NCI-H1048 (cell line): ENCODE measurements at places on chromosomes 5 and 9.

DNA sequence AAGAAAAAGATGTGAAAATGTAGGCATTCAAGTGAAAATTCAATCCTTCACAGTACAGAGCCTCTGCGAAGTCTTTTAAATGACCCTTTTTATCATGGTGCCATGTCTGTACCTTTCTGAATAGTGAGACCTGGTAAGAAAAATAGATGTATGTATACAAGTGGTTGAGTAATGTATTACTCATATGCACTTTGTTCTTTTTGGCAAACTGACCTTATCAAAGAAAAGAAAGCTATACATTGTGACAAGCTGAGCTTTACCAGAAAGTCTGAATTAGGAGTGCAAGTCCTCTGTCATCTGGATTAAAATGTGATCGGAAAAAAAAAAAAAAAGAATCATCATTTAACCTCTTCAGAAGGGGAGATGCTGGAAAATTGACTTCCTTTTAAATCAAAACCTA lies 356.4 kb upstream of the CCNH start:
- no peak for DNase-seq

- DNase-seq = no peak
Measured at GRCh38 chr5:112154940-112155686, 264.0 kb downstream of the EPB41L4A start.

DNA sequence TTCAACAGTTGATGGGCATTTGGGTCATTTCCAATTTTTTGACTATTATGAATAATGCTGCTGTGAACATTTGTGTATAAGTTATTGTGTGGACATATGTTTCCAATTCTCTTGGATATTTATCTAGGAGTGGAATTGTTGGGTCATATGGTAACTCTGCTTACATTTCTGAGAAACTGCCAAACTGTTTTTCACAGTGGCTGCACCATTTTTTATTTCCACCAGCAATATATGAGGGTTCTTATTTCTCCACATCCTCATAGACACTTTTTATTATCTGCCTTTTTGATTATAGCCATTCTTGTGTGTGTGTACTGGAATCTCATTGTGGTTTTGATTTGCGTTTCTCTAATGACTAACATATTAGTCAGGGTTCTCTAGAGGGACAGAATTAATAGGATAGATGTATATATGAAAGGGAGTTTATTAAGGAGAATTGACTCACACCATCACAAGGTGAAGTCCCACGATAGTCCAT lies 14.7 kb upstream of the MED27 start:
- no peak for DNase-seq

DNA sequence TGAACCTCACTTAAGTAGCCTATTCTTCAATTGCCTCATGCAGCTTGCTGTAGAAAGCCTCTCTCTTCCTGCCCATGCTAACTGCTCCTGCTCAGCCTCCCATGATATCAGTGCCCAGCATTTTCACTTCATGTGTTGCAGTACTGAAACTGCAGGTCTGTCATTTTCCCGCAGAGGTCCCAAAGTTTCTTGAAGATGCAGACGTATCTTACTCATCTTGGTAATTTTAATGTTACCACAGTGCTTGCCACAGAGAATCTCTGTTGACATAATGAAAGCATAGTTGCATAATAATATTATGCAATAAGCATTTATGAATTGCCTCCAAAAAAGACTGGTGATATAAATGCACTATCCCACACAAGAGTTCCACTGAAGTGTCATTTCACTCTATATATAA lies 561.1 kb upstream of the DAP start:
- DNase-seq = no peak

- no peak for DNase-seq
Measured at GRCh38 chr9:107675351-107676259, 186.0 kb upstream of the KLF4 start.
